DND-41 (cell line): ENCODE measurements at places on chromosomes 11 and 22.

- DNase-seq: peak; percentile 46
Measured at GRCh38 chr11:3920148-3920852, 64.8 kb downstream of the STIM1 start.

DNA sequence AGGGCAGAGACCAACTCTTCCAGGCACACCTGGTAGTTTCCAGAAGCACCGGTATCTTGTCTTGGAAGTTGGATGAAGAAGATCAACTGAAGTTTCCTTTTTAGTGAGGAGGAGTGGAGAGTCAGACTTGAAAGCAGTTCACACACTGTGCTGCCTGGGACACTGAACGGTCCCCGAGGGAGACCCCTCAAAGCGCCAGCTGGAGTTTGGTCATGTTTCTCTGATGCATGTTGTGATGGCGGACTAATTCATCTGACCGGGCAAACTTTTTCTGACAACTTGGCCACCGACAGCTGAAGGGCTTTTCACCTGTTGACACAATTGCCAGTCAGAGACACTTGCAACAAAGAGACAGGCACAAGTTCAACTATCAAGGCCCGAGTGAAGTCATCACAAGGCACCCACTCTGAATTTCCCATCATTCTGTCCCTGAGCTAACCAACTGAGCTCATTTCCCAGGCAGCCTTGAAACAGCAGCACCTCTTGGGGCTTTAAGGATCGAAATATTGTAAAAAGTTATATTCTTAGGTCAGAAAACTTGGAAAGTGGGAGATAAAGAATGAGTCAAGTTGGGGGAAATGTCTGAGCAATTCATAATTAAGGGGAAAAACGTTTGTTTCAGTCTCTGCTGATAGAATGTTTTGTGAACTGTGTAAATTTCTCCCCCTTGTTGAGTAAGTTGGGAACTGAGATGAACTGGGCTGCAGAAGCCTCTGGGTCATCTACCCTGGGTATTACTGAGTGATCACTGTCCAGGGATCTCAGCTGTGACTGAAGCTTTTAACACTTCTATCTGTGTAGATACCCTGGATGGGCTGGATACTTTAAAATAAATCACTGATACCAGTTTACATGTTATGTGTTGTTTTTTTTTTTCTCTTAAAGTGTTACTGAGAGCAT is 46.2 kb downstream of the WT1 start:
- DNase-seq: no peak

DNA sequence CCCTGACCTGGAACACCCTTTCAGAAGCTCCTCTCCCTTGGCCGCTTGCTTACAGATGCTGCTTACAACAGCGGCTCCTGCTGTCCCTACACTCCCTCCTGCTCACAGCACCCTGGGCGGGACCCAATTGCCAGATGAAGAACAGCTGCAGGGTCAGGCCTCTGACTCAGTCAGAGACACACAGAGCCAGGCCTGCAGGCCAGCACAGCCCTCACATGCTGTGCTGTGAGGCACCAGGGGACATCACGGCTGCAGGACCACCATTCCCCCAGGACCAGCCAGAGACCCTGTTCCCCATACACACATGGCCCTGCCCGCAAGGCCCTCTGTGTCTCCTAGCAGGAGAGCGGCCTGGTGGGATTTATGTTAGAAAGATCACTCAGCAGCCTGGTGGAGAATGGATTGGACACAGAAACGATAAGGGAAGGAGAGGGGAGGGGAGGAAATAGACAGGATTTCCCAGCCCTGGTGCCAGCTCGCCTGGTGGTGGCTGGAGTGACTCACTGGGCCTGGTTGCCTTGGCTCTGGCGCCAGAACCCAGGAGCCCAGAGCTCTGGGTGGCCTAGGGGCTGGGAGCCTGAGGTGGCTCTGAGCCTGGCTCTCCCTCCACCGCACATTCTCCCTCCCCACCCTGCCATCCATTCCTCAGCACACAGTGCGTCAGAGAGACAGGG is 6.7 kb downstream of the CAPN5 start:
- no peak for DNase-seq

GRCh38 chr11:44367452-44367851 is 57.5 kb upstream of the ALX4 start:
- DNase-seq: no peak

- no peak for DNase-seq
Measured at GRCh38 chr11:108846009-108846408, 181.1 kb downstream of the DDX10 start.

GRCh38 chr11:131606811-131607335 is 236.5 kb downstream of the NTM start:
- DNase-seq: no peak

- DNase-seq: no peak
Measured at GRCh38 chr11:35962369-35963138, 18.7 kb downstream of the LDLRAD3 start.

DNA sequence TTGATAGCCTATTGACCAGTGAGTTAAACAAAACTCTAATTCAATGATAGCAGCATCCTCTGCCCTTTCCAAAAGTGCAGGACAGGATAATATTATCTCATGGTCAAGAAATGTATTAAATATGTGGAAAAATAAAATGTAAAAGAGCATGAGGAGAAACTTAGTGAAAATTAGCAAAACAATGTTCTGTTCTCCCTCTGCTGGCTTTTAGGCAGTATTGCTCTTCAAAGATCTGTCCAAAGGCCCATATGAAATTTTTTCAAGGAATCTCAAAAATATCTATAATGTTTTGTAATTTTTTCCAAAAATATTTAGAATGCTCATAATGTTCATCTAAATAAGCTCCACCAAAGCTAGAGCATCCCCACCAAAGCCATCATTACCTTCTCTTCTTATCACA is 8.3 kb upstream of the ARL14EP start:
- no peak for DNase-seq

DNA sequence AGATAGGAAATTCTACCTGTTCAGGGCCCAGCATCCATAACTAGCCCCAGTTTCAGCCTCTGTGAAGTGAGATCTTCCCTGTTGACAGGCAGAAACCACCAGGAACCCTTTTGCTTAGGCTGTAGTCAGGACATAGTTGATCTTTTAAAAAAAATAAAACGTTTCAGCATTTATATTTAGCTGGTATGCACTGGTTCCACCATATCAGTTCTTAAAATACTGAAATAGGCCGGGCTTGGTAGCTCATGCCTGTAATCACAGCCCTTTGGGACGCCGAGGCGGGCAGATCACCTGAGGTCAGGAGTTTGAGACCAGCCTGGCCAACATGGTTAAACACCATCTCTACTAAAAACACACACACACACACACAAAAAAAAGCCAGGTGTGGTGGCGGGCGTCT is 35.3 kb downstream of the GALNT18 start:
- DNase-seq: no peak

DNA sequence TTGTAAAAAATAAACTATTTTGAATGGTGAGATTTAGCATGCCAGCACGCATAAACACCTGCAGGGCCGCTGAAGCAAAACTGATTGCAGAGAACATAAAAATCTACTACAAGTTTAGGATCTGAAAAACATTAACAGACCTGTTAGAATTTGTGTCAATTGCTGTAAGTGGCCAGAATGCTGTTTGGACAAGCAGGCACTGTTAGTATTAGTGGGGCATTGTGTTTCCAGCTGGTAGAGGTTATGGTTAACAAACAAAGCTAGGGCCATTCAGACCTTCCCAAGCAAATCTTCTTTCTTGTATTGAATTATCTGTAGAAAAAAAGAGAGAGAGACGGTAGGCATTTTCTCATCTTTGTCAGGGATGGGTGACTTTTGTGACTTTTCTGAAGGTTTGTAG is 57.6 kb upstream of the OLFML1 start:
- no peak for DNase-seq
